Activated T-cell treated with anti-CD3 and anti-CD28 coated beads, Interleukin-2, amount 50 U/mL, for 72 hours (primary cell): ENCODE measurements at places on chromosomes 6 and 20. TPM values are rescaled to one million over a fixed set of nuclear protein-coding genes. Genes with fewer than 3 reads are reported as not detected.
A peak's percentile ranks its signal among the peaks of the same experiment; 100 is the strongest.

The C6orf47 gene
- total RNA-seq: 22.5 TPM

GRCh38 chr6:15023448-15023847 lies 222.4 kb upstream of the JARID2 start:
- peak; percentile 80 for DNase-seq

DNA sequence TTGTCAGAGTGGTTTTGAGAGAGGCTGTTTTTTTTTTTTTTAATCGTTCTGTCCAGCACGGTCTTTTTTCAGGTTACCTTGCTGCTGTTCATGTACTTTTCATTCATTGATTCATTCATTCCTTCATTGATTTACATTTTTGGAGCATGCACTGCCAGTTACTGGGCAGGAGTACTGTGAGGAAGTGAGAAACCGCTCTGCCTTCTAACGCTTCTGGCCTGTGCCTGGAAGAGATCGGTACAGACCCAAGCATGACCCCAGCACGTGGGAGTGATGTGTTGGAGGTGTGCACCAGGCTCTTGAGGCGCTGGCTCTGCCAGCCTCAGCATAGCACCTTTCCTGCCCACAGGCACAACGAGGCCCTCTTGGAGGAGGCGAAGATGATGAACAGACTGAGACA lies 9.1 kb downstream of the RIPK1 start:
- no peak for DNase-seq

DNA sequence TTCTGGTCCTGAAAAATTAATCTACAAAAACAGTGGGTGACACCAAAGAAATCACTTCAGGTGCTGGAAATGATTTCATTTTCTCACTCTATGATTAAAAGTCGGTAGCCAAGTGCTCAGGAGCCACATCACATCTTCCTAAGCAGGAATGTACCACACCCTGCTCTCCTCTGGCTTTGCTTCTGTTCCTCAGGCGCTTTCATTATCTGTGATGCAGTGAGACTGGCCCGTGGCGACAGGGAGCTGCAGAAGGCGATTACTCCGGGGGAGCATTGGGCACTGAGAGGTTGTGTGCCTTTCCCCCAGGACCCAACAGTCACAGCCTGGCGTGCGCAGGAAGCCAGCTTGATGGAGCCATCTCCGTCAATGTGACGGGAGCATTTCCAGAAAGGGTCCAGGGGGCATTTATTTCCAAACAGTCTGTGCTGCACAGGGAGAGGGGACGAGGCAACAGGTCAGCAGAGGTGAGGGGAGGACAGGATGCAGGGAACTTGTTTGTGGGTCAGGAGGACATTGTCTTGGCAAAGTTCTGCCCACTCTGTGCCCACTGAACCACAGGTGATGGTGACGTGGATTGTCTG lies 5.6 kb upstream of the ZNF831 start:
- no peak for DNase-seq

The RNF217 gene
- total RNA-seq: 1.9 TPM

The SLC22A2 gene
- total RNA-seq: not detected

The TNF gene
- total RNA-seq: 30.7 TPM

GRCh38 chr6:101741474-101742171 lies 348.1 kb downstream of the GRIK2 start:
- DNase-seq: no peak

The SCRT2 gene
- not detected for total RNA-seq

DNA sequence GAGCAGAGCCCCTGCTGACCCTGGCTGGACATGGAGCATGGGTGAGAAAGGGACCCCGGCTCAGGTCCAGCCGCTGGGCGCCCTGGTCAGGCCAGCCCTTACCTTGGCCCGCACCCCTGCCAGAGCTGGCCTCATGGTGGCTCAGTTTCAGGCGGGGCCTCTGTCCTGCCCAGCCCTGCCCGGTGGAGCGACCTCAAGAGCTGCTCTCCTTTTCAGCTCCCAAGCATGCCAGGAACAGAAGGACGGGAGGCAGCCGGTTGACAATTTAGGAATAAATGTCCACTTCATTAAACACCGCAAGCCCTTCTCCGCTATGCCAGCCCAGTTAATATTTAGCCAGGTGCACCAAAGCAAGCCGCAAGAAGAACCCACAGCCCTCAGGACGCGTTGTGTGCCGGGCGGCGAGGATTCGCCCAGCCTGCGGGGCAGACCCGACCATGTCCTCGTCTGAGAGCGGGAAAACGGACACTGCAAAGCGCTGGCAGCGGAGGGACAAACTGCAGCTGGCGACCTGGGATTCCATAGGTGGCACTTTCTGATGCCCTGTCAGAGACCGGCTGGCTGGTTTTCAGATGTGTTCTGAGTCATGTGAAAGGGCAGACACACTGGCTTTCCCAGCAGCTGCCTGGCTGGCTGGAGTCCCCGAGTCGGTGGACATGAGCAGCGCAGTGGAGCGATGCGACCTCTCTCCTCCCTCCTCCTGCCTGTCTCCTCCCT lies 221.9 kb downstream of the TTLL2 start:
- no peak for DNase-seq

GRCh38 chr20:4465855-4466545 lies 255.7 kb upstream of the PRND start:
- no peak for DNase-seq

- no peak for DNase-seq
Observed at GRCh38 chr20:31566658-31567379, 38.3 kb upstream of the ID1 start.

DNA sequence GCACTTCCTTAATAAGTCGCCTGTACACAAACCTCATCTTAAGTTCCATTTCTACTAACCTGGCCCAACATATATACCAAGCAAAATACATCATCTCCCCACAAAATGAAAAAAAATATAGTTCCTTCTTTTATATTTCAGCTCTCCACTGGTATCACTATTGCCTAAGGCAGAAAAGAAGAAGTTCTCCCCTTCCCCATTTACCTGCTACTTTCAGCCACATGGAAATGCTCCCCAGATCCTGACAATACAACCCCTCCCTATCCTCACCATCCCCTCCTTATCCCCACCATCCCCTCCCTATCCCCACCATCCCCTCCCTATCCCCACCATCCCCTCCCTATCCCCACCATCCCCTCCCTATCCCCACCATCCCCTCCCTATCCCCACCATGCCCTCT lies 175.7 kb downstream of the LINC00237 start:
- no peak for DNase-seq

GRCh38 chr6:100466410-100467128 lies 1.8 kb upstream of the SIM1 start:
- no peak for DNase-seq

The PPP1R3G gene
- not detected for total RNA-seq

DNA sequence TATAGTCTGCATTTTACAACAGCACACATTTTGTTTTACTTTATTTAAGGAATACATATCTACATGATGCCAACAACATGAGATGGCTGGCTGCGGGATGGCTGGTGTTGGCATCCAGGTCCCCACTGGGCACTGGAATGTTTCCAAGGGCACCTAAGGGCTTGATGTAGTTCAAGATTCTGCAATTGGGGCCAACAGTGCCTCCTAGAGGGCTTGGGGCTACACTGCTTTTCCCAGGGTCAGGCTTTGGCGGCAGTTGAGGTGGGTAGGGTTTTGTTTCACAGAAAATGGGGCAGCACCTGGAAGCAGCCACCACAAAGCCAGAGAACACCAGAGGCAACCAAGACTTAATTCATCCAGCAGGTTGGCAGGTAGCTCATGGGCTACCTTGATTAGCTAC lies 202.2 kb upstream of the PRND start:
- DNase-seq: peak; percentile 27

DNA sequence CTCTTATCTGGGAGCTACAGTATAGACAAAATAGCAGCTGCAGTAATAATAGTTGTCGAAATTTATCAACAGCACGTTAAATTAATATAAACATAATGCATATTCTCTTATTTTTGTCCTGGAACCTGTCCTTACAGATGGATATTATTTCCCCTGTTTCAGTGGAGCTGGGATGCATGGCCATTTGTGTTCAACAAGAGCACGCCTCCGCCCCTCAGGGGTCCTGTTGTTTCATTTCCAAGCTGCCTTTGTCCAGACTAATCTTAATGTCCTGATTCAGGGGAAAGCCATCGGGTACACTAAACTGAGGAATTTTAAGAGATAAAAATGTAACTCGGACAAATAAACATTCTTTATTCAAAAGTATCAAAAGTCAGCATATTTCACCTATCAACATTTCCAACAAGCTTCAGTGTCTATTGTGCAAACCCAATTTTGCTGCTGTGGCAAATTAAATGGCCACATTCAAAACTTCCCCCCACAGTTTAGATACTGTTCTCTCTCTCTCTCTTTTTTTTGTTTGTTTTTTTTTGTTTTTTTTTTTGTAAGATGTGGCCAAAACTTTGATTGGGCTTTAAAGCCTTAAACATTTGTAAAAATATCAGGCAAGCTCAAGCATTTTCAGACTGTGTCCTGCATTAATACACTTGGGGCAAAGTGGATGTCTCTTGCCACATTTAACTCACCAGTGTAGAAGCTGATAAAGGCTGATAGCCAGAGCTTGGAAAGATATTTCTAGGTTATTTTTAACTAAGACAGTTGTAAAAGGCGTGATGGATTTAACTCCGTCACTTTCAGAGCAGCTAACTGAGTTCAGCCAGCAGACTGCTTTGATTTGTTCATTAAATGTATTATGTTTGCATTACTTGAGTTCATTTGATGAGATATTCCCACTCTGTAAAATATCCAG lies 112.5 kb upstream of the QKI start:
- DNase-seq: no peak

DNA sequence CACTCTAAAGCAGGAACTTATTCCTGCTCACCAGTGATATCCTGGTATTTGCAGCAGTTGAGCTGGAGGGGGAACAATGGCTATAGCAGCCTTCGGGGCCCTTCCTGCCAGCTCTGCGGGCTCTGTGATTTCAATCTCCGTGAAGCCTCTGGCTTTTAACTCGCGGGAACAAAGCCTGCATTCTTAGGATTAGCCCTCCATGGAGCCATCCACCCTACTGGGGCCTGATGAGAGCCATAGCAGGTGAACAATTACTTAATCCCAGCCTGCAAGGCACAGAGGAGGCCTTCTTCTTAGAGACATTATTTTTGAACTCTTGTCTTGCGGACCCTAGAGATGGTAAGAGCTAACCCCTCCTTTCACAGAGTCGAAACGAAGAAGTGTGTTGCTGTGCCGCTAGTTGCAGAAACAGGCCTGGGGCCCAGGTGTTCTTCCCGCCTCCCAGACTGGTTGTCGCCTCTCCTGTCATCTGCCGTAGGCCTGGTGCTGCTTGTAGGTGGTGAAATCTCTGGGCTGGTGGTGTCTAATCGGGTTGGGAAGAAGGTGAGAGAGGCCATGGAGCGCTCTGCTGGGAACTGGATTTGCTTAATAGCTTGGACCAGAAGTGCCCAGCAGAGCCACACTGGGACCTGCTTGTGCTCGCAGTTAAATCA lies 9.7 kb downstream of the GHRH start:
- DNase-seq: no peak

The NKX2-2 gene
- total RNA-seq: not detected

GRCh38 chr20:4820806-4821518 lies 99.3 kb downstream of the PRND start:
- DNase-seq: no peak

DNA sequence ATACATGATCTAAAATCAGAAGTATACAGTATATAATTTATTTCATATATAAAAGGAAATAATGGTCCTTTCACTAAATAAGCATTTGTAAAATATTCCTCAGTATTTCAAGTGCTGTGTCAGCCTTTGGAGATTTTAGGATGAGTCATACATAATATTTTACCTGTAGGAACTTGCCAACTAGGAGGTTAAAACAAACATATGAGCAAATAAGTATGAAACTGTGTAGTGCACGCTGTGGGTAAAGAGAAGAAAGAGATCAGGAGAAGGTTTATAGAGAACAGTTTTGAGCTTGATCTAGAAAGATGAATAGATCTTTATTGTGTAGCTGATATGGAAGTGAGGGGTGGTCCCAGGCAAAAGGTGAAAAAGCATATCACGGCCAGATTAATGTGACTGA lies 169.9 kb upstream of the RNF217 start:
- no peak for DNase-seq

DNA sequence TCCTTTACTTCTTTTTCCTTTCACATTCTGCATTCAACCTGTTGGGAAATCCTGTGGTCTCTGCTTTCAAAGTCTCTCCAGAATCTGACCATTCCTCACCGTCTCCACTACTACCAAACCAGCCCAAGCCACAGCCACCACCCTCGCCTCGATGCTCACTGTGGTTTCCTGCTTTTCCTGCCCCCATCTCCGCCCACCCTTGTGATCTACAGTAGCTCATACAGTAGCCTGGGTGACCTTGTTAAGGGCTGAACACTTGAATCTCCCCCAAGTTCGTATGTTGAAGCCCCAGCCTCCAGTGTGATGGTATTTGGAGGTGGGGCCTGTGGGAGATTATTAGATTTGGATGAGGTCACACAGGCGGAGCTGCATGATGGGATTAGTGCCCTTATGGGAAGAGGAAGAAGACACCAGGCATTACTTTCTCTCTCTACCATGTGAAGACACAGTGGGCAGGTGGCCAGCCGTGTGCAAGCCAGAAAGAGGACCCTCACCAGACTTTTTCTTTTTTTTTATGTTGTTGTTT lies 189.0 kb upstream of the UST start:
- peak; percentile 22 for DNase-seq
